Occipital lobe (tissue), 3 donors: ENCODE measurements at places on chromosomes 2 and 18. TPM values are rescaled to one million over a fixed set of nuclear protein-coding genes. Genes with fewer than 3 reads are reported as not detected.

GRCh38 chr2:131148426-131148825 is 43.3 kb downstream of the PLEKHB2 start:
- DNase-seq: no peak

GRCh38 chr2:68482296-68482820 is 15.0 kb downstream of the APLF start:
- no peak for DNase-seq

GRCh38 chr18:23851470-23852002 is 162.3 kb downstream of the LAMA3 start:
- DNase-seq: no peak

GRCh38 chr2:42386682-42387081 is 25.7 kb upstream of the COX7A2L start:
- DNase-seq: no peak

DNA sequence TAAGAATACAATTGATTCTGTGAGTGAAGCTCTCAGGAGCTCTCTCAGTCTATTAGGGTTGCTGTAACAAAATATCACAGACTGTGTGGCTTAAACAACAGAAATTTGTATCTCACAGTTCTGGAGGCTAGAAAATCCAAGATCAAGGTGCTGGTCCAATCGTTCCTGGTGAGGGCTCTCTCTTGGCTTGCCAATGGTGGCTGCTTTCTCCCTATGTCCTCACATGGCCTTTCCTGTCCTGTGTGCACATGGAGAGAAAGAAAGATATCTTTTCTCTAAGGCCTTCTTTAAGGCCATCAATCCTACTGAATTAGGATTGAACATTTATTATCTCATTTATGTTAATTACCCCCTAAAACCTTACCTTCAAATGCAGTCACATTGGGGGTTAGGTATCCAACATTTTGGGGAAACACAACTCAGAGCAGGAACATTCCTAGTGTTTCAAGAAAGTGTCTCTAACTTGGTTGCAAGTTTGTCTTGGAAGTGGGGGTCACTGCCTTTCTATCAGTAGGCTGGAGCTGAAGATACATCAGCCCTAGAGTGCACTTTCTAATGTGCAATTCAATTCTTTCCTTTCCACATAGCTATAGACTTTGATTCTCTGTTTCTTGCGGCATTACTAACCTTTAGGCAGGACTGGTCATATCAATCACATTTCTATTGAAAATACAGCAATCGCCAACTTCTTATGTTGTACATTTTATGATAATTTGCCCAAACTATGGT is 24.8 kb downstream of the TFPI start:
- DNase-seq: no peak

GRCh38 chr2:11248-11941 is 34.9 kb downstream of the FAM110C start:
- DNase-seq: no peak

DNA sequence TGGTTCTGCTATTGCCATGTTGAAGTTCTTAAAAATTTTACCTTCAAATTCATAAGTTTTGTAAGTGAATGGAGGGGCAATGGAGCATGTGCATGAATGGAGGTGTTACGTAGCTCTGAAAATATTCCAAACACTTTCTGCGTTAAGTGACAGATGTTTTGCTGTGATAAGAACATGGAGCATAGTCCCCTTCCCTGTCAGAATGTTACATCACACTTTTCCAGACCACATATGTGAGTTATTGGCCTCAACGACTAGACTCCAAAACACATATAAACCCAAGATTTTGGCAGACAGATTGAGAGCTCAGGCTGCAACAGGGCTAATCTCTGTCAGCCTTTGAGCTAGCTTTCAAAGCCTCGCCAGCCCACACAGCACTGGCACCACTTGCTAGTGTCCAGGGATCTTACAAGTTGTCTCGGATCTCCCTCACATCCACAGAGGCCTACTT is 27.2 kb upstream of the MFSD6 start:
- DNase-seq: no peak

DNA sequence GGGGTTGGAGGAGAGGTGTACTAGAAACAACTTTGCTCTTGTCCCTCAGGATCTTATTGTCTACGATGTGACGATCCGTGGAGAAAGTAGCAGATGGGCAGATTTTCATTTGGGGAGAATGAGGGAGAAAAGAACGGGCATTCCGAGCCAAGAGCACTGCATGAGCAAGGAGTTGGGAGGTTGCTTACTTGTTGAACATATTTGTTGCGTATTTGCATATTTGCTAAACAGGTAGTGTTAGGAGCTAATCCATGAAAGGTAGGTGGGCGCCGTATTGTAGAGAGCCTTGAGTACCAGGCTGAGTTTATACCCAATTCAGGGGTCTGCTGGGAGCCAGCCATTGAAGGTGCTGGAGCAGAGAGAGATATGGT is 490 bp downstream of the BCS1L start:
- DNase-seq: no peak

- DNase-seq: no peak
These were observed at the start of gene PRKCE for GRCh38 chr2:45651415-45652089. Gene PRKCE (plus strand): TSS chr2:45651675.

- DNase-seq: no peak
These were observed 686.8 kb downstream of the ZEB2 start for GRCh38 chr2:143833015-143833660.

GRCh38 chr2:8570637-8571036 is 111.2 kb upstream of the ID2 start:
- no peak for DNase-seq

- no peak for DNase-seq
These were observed 1360.4 kb upstream of the CRIM1 start for GRCh38 chr2:34995196-34995595.

DNA sequence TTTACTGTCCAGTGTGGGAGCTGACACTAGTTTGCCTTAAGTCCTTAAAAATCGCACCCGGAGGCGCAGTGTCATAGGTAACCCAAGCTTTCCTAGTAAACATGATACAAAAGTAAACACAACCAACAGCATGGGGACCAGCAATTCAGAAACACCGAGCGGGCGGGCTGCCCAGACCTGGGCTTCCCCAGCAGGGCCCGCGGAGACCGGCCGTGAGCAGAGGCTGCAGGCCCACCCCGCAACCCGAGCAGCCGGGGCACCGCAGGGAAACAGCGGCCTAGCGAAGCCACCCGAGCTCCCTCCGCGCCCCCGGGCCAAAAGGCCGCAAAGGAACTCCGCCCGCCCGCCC is 296 bp downstream of the TTC21B start:
- DNase-seq: no peak

DNA sequence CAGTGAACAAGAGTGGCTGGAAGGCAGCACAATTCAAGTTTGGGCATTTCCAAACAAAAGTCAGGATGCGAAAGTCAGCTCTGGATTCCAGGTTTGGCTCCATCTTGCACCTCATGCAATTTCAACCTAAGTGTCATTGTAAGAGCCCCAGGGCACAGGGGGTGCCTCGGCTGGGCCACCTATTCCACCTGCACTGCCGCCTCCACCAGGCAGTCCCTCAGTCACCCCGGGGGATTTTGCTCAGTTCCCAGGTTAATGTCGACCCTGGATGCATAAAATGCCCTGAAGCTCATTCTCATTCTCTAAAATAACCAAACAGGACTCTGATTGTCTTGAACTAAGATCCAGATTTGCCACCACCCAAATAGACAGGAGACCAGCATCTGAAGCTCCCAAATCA is 77.6 kb downstream of the EDAR start:
- no peak for DNase-seq

DNA sequence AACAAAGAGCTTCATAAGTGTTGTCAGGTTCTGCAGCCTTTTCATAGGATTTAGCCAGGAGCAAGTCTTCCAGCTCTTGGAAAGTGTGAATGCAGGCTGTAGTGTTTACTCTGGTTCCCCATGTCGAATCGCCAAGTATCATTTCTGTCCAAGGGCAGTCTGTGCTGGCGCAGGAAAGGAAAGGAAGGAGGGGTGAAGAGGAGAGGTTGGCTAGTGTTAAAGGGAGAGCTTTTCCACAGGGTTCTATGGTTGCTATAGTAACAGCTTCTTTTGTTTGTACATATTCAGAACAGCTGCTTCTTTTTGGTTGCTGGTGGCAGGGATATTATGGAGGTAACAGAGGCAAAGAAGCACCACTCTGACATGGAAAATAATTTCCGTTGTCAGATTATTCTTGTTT is 69.9 kb downstream of the KCNH7 start:
- DNase-seq: peak; percentile 4

- no peak for DNase-seq
These were observed 28.6 kb downstream of the MIB1 start for GRCh38 chr18:21769206-21769605.

GRCh38 chr2:145012214-145012670 is 492.3 kb upstream of the ZEB2 start:
- no peak for DNase-seq

GRCh38 chr18:76875390-76876325 is 53.3 kb downstream of the ZNF236 start:
- no peak for DNase-seq

DNA sequence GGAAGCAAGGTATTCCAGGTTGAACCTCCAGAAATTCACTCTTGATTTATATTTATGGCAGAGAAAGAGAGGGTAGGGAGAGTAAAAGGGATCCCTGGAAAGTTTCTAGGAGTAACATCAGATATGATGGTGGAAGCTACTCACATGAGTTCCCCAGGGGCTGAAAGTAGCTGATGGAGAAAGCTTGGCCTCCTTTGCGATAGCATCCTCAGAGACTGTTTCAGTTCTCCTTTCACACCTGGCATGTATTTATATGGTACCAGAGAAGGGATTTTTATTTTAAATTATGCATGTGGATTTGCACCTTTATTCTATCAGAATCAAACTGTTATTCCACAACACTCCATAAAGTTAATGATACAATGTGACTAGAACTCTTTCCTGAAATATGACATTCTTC is 126.3 kb upstream of the OSR1 start:
- no peak for DNase-seq

GRCh38 chr2:67930156-67930555 is 132.6 kb downstream of the C1D start:
- no peak for DNase-seq

- DNase-seq: no peak
These were observed 186.1 kb downstream of the ZFP36L2 start for GRCh38 chr2:43040084-43040854.

GRCh38 chr18:49628881-49629795 is 67.3 kb downstream of the LIPG start:
- peak; percentile 17 for DNase-seq

- peak; percentile 90 for DNase-seq
These were observed 44.3 kb downstream of the MYCN start for GRCh38 chr2:15984368-15985255.

GRCh38 chr2:234947556-234947955 is 4.3 kb upstream of the SH3BP4 start:
- no peak for DNase-seq

DNA sequence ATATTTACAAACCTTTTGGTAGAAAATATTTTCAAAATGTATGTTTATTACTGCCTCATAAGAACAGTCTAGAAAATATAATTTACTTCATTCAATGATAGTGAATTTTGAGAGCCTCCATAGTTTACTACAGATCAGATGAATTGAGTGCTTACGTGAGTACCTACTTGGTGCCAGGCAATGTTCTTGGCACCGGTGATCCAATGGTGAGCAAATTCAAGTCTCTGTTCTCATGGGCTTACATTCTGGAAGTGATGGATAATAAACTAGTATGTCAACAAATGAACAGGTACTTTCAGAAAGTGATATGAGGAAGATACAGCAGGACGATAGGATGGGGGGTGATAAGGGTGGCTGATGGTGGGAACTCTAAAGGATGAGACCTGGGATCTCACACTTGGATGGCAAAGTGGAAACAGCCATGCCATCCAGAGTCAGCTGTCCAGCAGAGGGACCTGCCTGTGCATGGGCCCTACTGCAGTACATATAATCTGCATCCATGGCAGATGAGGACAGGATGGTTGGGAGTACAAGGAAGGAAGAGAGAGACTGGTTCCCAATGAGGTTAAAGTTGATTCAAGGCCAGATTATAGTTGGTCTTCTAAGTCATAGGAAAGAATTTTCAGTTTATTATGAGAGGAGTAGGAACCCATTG is 277.0 kb downstream of the NEDD4L start:
- no peak for DNase-seq

DNA sequence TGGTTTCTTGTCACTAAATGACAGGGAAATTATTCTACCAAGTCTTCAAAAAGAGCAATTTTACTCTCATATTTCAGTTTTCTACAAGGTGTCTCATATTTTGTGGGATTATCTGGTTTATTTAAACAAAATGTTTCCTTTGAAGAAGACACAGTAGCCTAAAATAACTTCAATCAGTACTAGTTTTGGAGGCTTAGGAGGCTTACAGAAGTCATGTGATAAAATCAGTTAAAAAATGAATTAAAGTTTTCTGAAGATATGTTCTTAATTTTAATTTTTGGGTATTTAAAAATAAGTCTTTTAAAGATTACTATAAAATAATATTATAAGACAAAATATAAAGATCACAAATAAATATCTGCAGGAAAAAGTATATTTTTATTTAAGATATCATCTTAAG is 95.9 kb downstream of the XIRP2 start:
- DNase-seq: no peak

- DNase-seq: peak; percentile 20
These were observed 111.0 kb downstream of the KCNF1 start for GRCh38 chr2:11022591-11023273.

- DNase-seq: no peak
These were observed 104.9 kb downstream of the NCK2 start for GRCh38 chr2:105849431-105850179.

- no peak for DNase-seq
These were observed 18.2 kb downstream of the HOXD1 start for GRCh38 chr2:176206682-176207081.

DNA sequence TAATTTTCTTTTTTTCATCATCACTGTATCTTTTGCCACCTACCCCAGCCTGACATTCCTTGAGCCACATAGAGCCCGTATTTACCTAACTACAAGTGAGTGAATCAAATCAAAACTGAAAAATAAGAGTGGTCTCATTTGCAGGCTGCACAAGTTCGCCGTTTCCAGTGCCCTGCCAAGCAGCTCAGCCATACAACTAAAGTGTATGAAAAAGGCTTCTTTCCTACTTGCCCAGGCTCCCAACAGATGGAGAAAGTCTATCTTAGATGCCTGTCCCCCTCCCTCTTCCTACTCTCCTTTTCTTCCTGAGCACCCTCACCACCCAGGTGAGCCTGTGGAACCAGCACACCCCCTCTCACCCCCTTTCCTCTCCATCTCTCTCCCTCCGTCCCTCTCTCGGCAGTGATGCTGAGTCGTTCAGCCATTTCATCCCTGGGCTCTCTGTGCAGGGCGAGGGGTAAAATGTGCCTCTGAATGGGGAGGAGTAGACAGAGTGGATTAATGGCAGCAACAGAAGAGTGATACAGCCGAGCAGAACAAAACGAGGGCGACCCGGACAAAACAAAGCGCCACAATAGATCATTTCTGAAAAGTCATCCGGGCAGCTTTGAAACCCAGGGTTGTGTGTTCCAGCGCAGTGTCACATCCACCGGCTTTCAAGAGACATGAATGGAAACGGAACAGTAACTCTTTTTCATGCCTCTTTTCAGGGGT is 65.0 kb upstream of the POU3F3 start:
- DNase-seq: no peak

USP40 gene
- 14.7 TPM for total RNA-seq

SCYGR2 gene
- not detected for total RNA-seq

MDH1B gene
- total RNA-seq: 2.5 TPM

CYS1 gene
- total RNA-seq: 2.0 TPM

SERPINB7 gene
- not detected for total RNA-seq

KIF1A gene
- 219 TPM for total RNA-seq

AQP4 gene
- total RNA-seq: 138 TPM

ASB18 gene
- 0.78 TPM for total RNA-seq

RTKN gene
- total RNA-seq: 6.7 TPM

SNTG2 gene
- total RNA-seq: 4.1 TPM

THSD7B gene
- total RNA-seq: 20.0 TPM

C2orf80 gene
- 28.7 TPM for total RNA-seq
